ENCODE measurements at places on chromosomes 2 and 18.

- no peak for DNase-seq
These were observed 217.1 kb downstream of the DYSF start for GRCh38 chr2:71670430-71670795.

GRCh38 chr2:222424729-222425671 is 657 bp downstream of the SGPP2 start:
- peak; percentile 34 for DNase-seq

- peak; percentile 20 for DNase-seq
These were observed 2.0 kb downstream of the IGFBP2 start for GRCh38 chr2:216635171-216635570.

DNA sequence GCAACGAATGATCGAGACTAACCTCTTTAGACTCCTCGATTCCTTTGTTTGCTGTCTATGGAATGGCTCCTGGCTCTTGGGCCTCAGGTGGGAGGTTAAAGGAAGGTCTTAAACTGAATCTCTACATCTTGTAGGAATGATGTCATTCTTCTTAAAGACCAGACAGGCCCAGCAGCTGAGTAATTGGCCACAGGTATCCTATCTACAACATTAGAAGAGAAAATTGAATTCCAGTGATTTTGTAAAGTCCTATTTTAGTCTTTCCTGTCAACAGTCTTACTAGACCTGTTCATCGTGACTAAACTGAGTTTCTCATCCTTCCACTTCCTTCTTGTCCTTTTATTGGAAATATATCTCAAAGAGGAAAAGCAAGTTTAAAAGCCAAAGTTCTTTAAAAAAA is 274.8 kb downstream of the ALPK2 start:
- no peak for DNase-seq

GRCh38 chr2:238108423-238109183 is 8.5 kb downstream of the ESPNL start:
- DNase-seq, result peak; percentile 60

DNA sequence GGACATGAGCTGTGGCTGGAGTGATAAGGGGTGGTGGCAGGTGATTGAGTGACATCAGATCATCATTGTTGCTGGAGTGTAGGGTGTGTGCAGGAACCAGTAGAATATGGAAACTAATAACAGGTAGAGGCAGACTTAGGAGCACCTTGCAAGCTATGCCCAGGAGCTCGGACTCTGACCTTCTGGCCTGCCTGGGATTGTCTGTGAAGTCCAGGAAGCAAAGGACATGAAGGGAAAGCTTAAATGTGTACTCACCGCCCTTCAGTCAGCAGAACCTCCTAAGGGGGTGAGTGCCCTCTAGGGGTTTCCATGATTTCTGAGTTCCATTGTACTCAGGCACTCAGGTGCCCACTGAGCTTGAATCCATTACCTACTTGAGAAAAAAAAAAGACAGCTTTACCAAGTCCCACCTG is 104.2 kb downstream of the CRIM1 start:
- peak; percentile 31 for DNase-seq

DNA sequence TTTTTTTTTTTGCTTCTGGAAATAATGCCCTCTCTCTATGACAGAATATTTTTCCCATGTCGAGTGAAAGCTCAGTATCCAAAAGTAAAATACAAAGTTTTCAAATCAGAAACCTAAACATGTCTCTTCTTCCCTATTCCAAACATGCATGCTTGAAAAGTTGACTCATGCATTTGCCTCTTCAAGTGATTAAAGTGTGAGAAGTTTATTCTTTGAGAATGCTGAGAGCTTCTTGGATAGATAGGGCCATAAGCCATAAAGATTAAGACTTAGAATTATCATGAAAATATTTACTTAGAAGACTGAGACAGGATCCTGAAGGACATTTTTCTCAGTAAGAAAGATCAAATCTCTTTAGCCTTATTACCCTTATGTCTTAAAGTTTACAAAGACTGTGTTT is 98.6 kb upstream of the EPB41L5 start:
- DNase-seq, result no peak

DNA sequence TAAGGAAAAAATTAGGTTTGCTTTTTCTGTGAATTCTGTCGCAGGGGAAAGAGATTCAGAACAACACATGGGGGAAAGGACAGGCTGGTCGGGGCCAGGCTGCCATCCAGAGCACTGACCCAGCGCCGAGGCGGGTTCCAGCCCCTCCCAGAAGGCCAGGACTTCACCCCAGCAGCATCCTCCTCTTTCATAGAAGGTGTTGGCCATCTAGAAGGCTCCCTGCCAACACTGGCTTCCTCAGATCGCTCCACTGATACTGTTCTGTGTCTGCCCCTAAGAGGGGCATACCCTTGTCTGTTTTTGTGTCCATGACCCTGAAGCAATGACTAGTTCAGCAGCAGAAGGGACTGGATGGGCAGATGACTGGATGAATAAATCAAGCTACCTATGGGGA is 144.5 kb downstream of the HDAC4 start:
- DNase-seq, result no peak

- DNase-seq, result no peak
These were observed 74.6 kb upstream of the UNC80 start for GRCh38 chr2:209696836-209697711.

- no peak for DNase-seq
These were observed 113.5 kb downstream of the EFEMP1 start for GRCh38 chr2:55809875-55810621.

- no peak for DNase-seq
These were observed 84.9 kb upstream of the MRPS9 start for GRCh38 chr2:104952976-104953375.

DNA sequence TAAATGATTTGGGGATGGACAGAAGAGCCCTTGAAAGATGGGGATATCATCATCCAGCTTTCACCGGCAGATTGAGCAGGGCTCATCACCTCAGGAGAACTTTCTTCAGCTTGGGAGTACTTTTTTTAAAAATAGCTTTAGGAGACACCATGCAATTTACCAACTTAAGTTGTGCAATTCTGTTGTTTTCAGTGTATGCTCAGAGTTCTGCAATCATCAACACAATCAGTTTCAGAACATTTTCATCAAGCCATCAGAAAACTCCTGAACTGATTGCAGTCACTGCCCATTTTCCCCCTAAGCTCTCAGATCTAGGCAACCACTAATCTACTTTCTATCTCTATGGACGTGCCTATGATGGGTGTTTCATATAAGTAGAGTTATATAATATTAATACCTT is 117.7 kb downstream of the CRIM1 start:
- no peak for DNase-seq

DNA sequence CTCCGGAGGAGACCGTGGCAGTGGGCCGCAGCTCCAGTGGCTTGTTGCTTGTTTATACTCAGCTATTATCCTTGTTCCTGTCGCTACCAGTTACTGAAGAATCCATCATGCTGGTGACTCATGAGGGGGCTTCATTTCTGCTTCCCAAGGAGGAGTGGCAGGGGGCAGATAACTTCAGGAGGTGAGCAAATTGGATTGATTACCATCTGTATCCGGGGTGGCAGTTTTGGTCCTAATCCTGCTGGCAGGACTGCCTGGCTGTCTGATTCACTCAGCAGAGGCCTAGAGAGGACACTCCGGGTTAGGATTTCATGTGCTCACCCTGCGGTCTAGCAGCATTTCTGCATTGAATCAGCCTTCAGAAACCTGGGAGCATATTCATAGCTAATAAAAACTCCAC is 230.0 kb downstream of the ACTR3 start:
- no peak for DNase-seq

DNA sequence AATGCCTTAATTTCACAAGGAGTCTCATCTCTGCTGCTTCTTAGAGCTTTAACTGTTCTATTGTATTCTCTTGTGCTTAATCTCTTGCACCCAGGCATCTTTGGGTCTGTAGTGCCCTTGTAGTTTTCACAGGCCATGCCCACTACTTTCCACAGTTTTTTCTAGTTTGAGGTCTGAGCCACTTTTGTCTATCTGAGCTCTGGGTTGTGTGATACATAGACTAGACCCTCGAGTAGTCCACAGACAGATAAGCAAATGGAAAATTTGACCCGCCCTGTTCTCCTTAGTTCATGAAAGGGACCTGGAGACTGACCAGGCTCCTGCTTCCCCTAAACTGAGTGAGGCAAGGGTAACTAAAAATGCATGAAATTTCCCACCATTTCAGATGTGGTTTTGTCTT is 466.8 kb upstream of the ZEB2 start:
- peak; percentile 83 for DNase-seq

DNA sequence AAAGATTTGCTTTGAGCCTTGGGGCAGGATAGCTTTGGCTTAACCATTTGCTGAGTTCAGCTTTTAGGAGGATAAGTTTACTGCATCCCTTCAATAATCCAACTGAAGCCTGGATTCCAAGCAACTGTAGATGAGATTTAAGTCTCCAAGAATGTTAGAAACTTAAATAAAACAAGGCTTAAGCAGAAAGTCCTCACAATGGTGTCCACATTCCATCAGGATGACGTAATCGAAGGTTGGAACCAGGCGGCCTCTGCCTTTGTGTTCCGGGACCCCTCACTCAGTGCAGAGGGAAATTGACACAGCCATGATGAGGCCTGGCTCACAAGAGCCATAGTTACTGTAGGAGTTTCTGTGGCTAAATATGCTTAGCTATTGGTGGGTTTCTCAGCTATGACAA is 260.4 kb downstream of the LPIN1 start:
- no peak for DNase-seq

DNA sequence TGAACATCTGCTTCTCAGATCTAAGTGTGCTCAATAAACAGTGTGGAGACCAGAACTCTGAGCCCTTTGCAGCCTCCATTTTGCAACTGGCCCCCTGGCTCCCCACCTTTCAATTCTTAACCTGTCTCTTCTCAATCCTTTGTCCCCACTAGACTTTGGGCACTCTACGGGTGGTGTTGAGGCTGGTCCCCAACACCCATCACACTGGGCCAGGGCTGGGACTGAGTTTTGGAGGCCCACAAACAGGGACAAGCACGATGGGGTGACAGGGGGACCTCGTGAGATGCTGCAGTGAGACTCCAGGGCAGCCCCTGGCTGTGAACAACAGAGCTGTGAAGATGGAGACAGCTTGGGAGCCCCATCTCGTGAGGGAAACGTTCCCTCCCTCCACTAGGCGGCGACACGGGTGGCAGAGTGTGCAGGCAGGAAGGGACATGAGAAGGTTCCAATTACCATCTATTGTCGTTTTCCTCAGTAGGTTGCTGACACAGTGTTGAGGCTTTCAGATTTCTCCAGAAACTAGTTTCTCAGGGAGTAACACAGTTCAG is 1.2 kb downstream of the ANKMY1 start:
- DNase-seq, result peak; percentile 81

DNA sequence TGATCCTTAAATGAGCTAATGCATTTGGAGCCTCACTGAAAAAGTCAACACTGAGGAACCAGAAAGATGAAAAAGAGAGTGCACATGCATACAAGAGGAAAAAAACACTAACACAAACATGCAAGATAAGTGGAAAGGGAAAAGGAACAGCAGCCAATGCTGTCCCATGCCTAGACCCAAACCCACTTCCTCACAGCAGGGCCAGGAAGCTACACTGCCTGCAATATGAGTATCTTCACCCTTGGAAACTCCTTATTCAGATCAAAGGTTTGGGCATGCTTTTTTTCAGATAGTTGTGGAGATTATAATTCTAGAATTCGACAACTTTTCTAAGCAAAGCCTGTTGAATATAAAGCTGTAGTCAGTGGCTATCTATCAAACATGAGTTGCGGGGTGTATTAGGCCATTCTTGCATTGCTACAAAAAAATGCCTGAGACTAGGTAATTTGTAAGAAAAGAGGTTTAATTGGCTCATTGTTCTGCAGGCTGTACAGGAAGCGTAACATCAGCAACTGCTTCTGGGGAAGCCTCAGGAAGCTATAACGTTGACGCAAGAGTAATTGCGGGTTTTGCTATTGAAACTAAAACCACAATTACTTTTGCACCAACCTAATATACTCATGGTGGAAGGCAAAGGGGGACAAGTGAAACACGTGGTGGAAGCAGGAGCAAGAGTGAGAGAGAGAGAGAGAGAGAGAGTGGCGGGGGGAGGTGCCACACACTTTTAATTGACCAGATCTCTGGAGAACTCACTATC is 138.2 kb downstream of the MBD2 start:
- peak; percentile 40 for DNase-seq

DNA sequence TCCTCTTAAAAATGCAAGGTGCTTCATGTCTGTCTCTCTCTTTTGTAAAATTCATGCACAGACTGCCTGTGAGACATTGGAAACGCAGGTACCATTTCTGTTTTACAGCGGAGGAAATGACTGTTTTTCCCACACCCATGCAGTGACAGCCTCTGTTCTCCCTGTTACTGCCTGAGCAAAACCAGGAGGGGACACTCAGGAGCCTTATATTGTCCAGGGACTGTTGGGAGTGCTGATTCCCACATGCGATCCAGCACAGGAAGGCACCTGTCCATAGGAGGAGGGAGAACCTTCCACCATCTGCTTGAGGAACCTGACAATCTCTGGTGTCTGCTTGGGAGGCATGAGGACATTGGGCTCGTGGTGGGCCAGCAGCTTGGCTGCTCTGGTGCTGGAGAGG is 36.9 kb upstream of the RAB6D start:
- DNase-seq, result no peak

GRCh38 chr2:241459520-241459919 is 48.9 kb downstream of the STK25 start:
- no peak for DNase-seq

DNA sequence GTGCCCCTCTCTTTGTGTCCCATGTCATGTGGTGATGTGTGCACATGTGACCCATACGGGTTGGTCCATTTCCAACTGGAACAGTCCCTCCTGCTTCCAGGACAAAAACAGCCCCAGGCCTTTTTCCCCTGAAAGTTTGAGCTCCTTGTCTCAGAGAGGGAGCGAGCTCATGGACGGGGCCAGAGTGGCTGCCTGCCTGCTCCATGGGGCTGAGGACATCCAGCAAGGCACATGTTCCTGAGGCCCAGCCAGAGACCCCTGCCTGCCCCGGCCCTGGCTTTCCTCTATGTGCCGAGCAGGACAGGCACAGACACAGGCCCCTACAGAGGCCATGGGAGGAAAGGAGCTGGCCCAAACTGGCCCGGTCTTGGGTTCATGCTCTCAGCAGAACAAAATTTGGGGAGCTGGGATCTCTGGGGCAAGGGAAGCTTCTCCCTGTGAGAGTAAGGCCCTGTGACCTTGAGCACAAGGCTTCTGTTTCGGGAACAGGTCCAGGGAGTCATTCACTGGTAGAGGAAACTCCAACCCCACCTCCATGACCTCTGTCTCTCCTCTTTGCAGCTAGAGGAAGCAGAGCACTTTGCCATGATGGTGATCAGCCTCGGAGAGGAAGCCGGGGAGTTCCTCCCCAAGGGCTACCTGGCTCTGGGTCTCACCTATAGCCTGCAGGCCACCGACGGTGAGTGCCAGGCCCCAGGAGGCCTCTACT is 105.8 kb upstream of the MCFD2 start:
- no peak for DNase-seq

GRCh38 chr2:72917138-72917876 is at the start of gene EMX1:
Gene EMX1 (plus strand): TSS chr2:72917519. CDS start chr2:72917853, 334 bp downstream.
- DNase-seq, result peak; percentile 57

GRCh38 chr2:113148606-113149552 is 21.5 kb downstream of the IL1RN start:
- DNase-seq, result no peak

All from hematopoietic multipotent progenitor cell treated with erythropoietin and hydrocortisone succinate and interleukin-3 and kit ligand, for 4 days (in vitro differentiated cells).